Putamen (tissue), 1 donor: ENCODE measurements at places on chromosomes 12 and 14.
A peak's percentile ranks its signal among the peaks of the same experiment; 100 is the strongest.

DNA sequence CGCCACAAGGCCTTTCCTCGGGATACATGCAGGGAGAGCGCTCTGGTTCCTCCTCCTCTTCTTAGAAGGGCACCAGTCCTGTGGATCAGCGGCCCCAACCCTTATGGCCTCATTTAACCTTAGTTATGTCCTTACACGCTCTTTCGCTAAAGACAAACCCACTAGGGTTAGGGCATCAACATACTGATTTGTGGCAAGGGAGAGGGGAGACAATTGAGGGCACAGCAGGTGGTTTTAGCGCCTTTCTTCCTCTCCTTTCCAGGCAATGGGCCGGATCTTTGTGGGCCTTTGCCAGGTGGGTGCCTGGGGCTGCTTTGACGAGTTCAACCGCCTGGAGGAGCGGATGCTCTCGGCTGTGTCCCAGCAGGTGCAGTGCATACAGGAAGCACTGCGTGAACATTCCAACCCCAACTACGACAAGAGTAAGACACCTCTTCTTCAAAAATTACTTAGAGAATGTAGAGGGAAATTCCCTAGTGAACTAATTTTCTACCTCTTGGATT, 43.6 kb downstream of the DYNC1H1 start:
- DNase-seq, result no peak

- DNase-seq, result no peak
Observed at GRCh38 chr12:123741937-123742572, 20.0 kb upstream of the DNAH10 start.

- DNase-seq, result no peak
Observed at GRCh38 chr12:15165012-15165659, 56.1 kb downstream of the RERG start.

DNA sequence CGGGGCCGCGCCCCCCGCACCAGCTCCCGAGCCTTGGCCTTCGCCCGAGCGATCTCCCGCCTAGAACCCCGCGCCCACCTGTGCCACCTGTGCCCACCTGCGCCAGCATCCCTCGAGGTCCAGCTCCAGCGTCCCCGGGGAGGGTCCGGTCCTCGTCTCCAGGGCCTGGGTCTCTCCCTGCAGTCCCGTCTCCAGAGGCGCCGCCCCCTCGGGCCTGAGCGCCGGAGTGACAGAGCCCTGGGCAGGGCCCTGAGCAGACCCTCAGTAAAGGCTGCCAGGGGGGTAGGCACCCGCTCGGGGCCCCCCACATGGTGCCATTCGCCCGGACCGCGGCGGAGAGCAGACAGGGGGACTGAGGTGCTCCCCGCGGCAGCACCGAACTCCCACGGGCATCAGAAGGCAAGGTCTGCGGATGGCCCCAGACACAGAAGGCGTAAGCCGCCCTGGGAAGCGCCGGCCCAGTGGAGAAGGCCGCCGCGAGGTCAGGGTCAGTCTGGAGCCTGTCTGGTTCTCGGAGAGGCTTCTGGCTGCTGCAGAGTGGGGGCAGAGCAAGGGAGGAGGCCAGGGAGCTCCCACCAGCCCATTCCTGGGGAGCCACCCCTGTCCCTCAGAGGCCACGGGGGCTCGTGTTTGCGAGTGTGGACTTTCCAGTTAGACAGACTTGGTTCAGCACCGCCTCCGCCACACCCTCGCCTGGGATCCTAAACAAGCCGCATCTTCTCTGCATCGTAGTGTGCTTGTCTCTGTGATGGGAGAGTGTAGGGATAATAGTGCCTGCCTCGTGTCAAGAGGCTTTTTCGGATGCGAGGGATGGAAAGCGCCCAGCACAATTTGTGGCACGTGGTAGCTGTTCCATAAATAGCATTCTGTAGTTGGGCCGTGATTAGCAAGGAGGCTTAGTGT, 1.1 kb upstream of the PPP1R13B start:
- peak; percentile 18 for DNase-seq

DNA sequence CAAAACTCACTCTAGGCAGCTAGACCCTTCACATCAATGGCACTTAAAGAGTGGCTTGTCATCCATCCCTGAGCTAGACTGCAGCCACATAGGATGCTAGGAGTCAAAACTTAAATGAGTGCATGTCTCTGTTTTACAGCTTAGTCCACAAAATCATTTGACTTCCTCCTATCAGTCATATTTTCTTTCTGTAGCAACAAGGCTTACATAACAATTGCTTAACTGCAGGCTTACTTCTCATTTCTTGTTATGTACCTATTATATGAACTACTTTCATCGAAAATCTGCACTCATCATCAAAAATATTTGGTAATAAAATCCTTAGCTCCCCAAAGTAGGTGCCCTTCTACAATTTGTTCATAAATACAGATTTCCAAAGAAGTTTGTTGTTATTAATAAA, 30.1 kb downstream of the CLEC1A start:
- DNase-seq, result no peak
